ENCODE measurements at places on chromosomes 5 and 9. TPM values are rescaled to one million over a fixed set of nuclear protein-coding genes. Genes with fewer than 3 reads are reported as not detected.

DNA sequence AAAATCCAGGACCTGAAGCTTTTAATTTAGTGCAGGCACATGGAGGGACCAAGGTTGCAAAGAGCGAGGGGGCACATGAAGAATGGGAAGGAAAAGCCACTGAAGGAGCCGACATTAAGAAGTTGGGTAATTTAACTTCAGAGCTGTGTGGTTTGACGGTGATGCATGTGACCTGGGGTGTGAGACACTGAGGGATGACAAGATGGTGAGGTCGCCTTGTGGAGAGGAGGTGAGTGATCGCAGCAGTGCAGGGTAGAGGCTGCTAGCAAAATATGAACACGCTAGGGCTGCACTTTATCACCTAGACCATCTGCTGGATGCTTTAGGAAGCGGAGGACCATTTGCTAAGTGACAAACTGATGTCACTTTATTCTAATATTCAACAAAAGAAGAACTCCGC lies 339.0 kb upstream of the KIF2A start:
- no peak for DNase-seq

DNA sequence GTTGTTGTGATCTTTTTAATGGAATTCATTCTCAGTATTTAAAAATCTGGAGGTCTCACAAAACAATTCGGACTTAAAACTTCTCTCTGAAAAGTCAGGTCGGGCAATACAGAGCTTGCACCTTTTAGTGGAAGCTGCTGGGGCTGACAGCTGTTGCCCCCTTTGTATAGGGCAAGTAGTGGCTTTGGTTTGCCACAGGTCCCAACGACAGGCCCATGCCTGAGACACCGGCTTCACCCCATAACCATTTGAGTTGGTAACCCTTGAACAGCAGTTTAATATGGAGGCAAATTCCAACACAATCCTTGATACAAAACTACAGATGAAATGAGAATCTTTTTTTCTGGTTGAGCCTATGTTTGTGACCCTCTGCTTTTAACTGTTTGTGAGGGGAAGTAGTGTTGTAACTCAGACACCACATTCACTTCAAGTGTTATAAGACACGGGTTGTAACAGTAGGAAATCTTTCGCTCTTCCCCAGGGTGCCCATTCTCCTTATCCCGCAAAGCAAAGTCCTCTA lies 752 bp upstream of the GLRX start:
- DNase-seq: no peak

Gene SPINK6
- polyA plus RNA-seq: not detected

DNA sequence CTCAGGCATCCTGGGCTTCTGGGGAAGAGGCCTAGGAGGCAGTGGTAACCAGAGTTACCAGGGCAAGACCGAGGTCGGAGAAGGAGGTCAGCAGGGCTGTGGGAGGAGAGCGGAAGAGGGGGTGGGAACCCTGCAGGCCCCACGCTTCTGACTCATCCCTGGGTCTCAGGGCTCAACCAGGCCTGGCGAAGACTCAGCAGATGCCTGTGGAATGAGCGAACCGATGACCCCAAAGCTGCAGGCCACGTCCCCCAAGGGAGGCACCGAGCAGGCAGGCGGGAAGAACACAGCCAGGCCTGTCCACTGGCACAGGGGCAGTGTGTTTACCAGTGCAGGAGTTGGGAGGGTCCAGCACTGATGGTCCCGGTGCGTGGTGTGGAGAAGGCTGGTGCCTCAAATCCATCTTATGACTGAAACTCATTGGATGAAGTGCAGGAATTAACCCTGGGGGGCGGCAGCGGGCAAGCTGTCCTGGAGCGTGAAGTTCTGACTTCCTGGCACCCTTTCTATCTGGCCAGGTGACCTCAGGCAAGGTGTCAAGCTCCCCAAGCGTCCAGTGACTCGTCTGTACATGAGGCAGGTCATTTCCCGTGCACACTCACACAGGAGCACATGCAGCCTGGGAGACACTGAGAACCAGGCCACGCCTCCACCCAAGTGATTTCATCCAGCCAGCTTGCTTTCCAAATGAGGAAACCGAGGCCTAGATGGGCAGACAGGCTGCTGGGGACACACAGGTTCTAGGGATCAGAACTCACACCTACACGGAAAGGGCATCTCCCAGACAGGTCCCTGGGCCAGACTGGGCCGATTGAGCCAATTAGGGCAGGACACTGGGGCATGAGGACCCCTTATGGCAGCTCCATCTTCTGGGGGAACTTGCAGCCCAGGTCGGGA lies 69.1 kb downstream of the ADAMTS2 start:
- peak; percentile 62 for DNase-seq

Gene UBE2QL1
- polyA plus RNA-seq: 0.80 TPM

DNA sequence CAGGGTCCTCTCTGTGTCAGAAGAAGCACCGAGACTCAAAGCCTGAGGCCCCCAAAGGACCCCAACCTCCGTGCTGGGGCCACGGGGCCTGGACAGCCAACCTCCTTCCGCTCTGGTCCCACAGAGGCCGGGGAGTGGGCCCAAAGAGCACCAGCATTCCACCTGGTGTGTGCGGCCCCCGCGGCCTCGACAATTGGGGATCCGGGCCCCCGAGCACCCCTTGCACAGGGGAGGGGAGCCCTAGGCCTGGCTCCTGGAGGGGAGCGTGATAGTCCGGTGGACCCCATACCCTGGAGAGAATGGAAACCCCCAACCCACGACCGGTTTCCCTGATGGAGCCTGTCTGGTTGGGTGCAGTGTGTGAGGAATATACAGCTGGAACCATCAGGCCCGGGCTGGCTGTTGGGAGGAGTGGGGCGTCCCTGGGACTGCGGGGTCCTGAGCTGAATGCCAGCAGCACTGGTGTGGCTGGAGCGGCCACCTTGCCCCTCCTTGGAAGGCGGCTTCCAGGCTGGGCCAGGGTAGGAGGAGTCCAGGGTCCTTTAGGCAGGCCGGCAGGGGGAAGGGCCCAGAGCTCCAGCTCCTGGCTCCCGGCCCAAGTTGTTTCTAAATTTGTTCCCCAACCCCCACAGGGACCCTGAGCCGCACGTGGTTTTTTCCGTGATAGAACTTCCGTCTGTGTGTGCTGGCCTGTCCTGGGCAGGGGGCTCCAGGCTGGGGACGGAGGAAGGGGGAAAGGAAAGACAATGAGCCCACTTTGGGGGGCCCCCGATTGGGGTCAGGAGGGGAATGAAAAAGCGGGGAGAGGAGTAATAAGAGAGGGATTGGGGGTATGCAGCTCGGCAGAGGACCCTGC lies 825 bp upstream of the TOR4A start:
- peak; percentile 58 for DNase-seq

DNA sequence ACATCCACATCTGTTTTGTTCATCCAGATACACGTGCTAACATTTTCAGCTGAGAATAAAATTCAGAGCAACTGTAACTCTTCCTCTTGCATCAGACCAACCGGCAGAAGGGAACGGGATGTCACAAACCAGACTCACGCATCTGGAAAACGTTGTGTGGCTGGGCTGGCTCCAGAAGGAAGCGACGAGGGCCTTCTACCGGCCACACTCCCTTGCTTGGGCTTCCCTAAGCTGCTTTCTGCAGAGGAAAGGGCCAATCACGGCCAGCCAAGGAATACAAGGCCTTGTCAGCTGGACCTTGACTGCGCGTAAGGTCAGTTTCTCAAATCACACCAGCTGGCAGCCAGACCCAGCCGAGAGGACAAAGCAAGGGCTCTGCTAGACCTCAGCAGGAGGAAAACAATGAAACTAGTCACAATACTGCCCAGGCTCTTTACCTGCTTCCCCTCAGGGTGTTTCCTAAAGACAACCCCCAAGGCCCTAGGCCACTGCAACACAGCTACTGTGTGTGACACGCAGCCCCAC lies 106.1 kb downstream of the THBS4 start:
- peak; percentile 97 for DNase-seq

GRCh38 chr5:157484768-157485167 lies 24.8 kb downstream of the NIPAL4 start:
- peak; percentile 59 for DNase-seq

DNA sequence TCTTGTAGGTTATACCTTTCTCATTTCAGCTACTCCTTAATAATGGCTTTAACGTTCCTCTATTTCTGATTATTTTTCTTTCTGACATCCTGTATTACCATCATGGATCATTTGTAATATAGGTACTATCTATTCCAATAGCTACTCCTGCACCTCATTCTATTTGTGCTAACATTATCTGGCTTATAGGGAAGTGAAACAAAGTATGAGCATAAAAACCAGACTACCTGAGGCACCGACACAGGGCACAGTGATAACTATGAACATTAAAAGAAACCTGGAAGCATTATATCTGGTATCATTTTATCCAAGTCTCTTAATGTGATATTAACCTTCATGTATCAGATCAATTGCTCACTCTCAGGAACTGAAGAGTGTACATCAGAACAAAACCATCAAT lies 407.3 kb downstream of the DMRT2 start:
- DNase-seq: no peak

- DNase-seq: peak; percentile 97
Observed at GRCh38 chr9:99259231-99259918, 37.3 kb downstream of the SEC61B start.

DNA sequence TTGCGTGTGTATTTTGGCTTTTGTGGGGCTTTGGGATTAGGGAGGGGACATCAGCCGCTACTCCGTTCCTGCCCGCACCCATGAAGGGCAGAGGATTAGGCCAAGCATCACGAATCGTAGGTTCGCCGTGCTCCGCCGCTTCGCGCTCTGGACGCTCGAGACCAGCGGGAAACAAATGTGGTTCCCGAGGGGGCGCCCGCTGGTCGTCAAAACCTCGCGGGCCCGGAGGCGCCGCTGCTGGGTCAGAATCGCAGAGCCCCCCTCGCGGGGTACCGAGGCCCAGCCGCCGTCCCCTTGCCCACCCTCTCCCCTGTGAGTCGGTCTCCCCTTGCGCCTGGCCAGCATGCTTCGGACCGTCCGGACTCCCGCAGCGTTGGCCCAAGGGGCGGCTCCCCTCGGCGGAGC lies 2.3 kb upstream of the PAX5 start:
- no peak for DNase-seq

DNA sequence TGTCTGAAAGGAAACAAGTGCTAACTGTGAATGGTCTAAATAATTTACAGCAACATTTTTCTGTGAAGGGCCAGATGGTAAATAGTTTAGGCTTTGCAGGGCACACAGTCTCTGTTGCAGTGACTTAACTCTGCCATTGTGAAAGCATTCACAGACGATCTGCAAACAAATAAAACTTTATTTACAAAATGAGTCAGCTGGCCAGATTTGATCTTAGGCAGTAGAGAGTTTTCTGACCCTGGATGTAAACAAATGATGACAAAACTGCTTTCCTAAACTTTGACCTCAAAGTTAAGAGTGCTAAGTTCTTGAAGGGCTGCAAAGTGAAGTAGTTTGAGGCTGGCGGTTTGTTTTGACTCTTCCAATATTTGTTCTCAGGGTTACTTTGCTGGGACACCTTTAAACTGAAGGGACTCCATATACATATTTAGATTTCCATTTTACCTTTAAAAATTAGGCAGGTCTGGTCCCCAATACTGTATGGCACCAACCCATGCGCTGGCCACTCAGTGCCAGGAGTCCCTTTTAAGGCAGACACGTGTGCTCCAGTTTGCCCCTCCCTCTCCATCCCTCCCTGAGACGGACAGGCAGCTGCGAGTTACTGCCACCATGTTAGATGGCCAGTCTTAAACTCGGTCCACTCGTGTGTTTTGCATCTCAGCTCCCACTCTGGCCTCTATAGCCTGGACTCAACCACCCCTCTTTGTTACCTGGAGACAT lies 4.0 kb upstream of the ADAMTS16 start:
- no peak for DNase-seq

DNA sequence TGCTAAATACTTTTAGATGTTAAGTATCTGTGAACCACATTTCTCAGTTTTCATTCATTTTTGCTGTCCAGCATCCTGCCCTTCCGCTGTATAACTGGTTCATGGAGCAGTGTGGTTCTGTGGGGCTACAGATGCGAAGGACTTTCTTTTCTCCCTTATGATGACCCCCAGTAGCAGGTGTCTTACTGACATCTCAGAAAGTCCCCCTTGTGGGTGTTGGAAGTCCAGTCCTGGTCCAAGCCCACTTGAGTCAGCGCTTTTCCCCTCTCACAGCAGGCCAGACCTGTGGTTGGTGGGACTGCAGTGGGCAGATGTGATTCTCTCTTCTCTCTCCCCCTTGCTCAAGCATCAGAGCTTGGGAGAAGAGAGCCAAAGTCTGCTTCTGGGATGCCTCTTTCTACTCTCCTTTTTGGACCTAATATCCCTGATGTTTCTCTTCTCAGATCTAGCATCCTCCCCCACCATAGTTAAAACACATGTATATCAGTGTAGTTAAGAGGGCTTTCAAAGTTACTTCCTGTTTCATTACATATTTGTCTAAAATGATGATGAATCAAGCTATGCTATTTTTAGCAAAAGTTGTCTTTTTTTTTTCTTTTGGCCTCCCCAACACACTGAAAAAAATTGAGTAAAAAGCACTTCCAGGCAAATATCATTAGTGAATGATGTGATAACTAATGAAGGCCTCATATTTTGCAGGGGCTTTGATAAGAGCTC lies 119.5 kb upstream of the ZNF618 start:
- DNase-seq: no peak

- DNase-seq: peak; percentile 62
Observed at GRCh38 chr9:120531683-120532300, 48.2 kb downstream of the CDK5RAP2 start.

DNA sequence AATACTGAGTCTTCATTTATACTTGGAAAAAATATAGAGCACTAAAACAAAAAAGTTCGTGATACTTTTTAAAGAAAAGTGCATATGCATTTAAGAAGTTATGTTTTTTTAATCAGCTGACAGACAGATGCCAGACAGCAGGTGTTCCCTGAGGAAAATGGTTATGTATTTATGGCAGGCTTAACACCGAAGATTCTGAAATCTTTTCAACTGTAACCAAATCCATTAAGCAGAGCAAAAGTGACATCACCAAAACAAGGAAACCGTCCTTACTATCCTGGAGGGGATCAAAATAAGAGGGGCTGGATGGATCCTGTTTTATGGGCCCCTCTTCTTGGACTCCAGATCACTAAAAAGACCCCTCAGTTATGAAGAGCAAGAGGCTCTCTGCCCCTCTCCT lies 404.9 kb upstream of the ADAMTS16 start:
- no peak for DNase-seq

GRCh38 chr5:90015584-90016018 lies 394.0 kb downstream of the CETN3 start:
- no peak for DNase-seq

- no peak for DNase-seq
Observed at GRCh38 chr5:97135868-97136267, 6.5 kb downstream of the LIX1 start.

- DNase-seq: peak; percentile 55
Observed at GRCh38 chr9:114804505-114804904, 1.3 kb downstream of the TNFSF15 start.

Gene GABRP
- polyA plus RNA-seq: not detected
